ENCODE measurements at places on chromosomes 13 and 19.
A peak's percentile ranks its signal among the peaks of the same experiment; 100 is the strongest.

- no peak for DNase-seq
Measured at GRCh38 chr13:20671789-20672188, 31.7 kb upstream of the IL17D start.

GRCh38 chr13:46296921-46297320 lies 85.2 kb downstream of the LRRC63 start:
- DNase-seq: no peak

DNA sequence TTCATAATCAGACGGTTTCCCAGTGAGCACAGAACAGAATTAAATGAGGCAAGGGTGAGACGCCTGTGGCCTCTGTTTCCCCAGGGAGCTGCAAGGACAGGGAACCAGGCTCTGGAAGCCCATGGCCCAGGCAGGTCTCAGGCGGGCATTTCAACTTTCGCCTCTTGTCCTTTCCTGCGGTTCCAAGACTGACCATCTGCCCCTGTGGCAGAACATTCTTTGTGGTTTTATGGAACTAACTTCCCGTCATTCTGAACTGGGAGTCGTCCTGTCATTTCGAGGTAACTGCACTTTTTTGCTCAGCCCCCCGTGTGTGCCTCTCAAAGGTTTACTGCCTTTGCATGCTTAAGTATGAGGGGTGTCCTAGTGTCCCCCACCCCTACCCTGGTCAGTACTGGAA lies 70.9 kb downstream of the KL start:
- no peak for DNase-seq

- no peak for DNase-seq
Measured at GRCh38 chr13:86737334-86737932, 933.7 kb upstream of the SLITRK5 start.

GRCh38 chr13:21139374-21139773 lies 37.0 kb downstream of the SKA3 start:
- DNase-seq: no peak

DNA sequence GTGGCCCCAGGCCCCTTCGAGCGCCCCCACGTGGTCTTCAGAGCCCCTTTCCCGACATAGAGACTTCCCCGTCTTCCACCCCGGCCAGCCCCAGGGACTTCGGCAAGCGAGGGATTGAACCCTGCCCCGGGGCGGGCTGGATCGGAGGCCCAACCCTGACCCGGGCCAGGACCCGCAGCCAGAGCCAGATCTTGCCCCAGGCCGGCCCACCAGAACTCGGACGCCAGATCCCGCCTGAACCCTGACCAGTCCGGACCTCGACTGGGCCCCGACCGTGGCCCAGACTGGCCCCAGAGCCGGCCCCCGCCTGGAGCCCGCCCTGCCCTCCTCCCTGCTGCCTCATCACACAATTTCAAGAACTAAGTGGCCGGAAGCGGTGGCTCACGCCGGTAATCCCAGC lies 253 bp upstream of the TPTE2 start:
- DNase-seq: no peak

DNA sequence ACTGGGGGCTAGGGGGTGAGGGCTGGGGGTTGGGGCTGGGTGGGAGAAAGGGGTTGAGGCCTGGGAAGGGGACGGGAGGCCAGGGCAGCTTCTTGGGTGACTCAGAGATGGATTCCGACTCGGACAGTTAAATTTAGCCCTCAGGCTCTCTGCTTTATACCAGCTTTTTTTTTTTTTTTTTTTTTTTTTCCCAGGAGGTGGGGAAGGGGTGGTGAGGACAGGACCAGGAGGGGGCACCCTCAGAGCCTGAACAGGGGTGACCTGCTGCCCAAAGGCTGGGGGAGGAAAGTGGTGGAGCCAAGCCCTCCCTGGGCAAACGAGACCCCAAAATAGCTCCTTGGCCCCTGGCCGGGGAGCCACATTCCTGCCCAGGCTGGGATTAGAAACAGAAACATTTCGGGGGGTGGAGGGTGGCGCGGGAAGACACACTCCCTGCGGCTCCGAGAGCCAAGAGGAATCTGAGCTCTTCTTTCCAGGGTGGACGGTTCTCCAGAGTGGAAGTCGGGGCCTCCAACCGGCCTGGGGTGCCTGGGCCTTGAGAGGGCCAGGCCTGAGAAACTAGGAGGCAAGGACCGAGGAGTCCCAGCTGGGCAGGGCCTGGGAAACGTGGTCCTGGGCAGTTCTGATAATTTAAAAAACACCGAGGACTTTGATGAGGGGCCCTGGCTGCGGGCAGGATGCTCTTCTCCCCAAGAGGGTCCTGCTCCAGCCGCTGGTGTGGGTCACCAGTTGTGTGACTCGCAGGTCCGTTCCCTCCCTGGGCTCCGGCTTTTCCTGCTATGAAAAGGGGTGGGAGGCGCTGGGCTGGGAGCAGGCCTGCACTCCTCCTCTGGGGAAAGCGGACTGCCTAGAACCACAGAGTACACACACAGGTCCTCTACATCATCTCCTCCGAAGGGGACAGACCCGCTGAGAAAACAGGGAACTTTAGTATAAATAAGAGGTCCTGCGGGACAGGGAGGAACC lies 813 bp upstream of the DMPK start:
- DNase-seq: no peak

DNA sequence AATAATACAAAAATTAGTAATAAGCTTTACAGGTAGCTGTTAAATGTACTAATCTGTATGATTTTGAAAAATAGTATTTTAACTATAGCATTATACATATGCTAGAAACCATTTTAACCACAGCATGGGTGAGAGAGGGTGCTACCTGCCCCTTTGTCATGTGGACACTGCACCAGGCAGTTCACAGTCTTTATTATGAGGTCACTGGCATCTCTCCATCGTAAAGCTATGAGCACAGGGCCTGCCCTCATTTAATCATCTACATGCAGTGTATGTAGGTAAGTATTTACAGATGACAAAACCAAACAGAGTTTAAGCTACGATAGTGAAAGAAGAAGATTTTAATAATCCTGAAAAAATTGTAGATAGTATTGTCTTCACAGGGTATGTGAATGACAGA lies 21.7 kb downstream of the EDNRB start:
- no peak for DNase-seq

DNA sequence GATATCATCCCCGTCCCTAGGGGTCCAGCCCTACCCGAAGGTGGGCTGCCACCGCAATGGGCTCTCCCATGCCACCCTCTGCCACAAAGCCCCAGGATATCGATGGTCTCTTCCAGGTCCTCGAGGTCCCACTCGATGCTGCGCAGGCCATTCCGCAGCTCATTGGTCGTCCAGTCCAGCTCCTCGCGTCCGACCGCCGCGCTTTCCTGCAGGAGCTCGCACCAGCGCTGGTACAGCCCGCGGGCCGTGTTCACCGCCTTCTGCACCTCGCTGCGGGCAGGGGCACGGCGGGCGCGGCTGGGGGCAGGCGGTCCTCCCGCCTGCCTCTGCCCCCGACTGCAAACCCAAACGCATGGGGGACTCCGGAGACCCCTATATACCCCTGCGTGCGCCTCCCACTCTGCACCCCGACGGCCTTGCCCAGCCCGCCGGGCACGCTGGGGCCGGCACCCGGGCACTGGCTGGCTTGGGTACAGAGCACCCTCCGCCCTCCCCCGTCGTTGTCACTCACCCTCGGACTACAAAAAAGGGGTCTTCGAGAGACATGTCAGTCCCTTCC lies 468 bp downstream of the STX10 start:
- no peak for DNase-seq

DNA sequence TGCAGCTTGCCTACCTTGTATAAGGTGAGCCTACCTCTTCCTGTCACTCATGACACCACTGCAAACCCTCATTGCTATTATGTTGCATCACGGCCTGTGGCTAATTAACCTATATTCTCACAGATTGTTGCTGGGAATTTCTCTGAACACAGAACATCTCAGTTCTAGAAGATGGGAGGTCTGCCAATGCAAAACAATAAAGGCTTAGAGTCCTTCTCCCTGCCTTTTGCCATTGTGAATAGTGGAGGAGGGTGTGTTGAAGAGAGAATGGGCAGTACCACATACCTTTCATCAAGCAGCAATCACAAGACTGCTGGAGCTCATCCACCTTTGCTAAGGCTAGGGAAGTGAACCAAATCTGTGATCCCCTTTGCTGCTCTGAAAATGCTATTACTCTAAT lies 34.4 kb downstream of the WDFY2 start:
- no peak for DNase-seq

DNA sequence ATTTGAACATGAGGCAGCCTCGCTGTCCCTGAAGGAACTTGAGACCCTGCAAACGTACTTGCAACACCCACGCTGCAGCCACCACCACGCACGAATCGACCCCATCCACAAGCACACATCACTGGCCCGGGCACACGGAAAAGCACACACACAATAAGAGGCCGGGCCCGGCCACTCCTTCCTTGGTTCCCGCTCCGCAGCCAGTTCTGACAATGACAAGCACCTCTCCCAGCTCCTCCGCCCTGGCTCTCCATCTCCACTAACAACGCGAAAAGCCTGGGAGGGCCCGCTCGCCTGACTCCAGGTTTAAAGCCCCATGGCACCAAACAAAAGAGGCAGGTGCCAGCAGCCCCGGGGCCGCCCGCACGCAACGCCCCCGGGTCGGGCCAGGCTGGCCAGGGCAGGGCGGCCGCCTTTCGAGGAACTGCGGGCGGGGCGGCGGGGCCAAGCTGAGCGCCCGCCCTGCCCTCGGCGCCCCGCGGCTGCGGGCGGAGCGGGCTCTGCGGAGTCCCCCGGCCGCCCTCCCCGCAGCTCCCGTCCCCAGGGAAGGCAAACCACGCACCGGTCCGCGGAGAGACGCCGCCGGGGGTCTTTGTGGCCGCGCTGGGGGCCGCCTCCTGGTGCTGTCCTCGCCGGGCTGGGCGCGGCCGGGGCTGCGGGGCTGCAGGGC lies 495 bp downstream of the DCLK1 start:
- no peak for DNase-seq

DNA sequence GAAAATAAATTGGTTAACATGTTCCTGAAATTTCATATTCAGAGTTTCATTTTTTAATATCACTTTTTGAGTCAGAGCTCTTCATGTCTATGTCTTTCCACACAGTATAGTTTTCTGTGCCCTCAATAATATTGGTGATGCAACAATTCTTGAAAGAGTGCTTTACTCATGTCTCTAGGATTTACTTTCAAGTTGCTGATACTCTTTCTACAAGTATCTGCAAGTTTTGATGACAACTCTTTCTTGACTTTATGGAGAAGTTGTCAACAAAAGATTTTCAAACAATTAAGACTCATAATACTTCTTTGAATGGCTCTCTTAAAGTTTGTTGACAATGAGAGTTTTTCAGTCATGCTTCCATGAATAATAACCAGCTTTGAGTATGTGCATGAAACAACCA lies 561.7 kb downstream of the DIAPH3 start:
- DNase-seq: no peak

- no peak for DNase-seq
Measured at GRCh38 chr13:51815848-51816247, 11.9 kb upstream of the DHRS12 start.

- DNase-seq: peak; percentile 52
Measured at GRCh38 chr13:24746618-24747247, 17.2 kb upstream of the RNF17 start.

GRCh38 chr13:29361716-29362115 lies 233.8 kb downstream of the SLC7A1 start:
- DNase-seq: no peak

GRCh38 chr13:36841391-36841790 lies 22.4 kb downstream of the RFXAP start:
- no peak for DNase-seq

- peak; percentile 42 for DNase-seq
Measured at GRCh38 chr13:30618186-30618929, 638 bp downstream of the USPL1 start.

DNA sequence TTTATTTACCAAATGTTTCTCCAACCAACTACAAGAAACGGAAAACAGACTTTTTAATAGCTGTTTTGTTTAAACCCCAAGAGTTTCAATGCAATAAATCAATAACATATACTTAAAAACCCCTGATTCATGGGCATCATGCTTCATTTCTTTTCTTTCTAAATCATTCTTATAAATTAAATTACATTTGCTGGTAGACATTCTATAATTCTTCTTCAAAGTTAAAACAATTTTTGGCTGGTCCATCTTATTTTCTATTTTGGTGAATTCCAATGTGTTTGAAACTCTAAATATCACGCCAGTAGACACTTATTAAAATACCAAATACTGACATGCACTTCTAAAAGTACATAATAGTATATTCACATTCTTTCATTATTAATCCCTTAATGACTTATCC lies 408.6 kb downstream of the LIG4 start:
- DNase-seq: no peak

GRCh38 chr13:75319254-75319653 lies 162.7 kb downstream of the TBC1D4 start:
- DNase-seq: no peak

DNA sequence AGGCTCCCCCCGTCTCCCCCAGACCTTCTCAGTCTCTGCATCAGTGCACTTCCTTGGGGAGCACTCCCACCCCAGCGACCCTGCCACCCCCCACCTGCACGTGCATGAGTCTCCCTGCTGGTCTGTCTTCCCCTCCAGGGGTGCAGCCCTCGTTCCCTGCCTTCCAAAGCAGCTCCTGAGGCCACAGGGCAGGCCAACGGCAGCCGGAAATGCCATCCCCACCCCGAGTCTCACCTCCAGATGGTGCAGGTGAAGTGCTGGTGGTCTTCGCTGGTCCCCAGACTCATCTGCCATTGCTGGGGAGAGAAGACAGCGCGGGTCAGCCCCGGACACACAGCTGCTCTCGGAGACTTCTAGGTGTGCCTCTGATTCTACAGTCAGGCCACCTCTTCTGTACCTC lies 5.5 kb downstream of the MYDGF start:
- no peak for DNase-seq

- no peak for DNase-seq
Measured at GRCh38 chr13:93959796-93960533, 519.5 kb downstream of the DCT start.

GRCh38 chr19:45547965-45548609 lies 36.5 kb downstream of the OPA3 start:
- no peak for DNase-seq

DNA sequence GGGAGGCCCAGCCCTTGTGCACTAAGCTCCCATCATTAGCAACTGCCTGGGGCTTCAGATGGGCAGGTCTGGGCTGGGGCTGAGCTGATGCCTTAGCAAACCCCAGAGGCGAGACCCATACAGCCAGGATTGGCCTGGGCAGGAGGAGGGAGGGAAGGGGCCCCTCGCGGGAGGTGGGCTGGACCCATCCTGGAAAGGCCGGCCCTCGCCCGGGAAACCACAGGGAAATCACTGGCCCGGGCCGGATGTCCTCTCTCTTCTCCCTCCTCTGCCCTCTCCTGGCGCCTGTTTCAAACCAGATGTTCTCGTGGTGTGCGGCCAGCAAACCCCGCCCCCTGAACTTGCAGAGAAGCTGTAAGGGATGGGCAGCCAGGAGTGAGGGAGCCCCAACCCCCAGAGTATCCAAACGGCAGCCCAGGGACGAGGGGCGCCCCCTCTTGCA lies 43.1 kb downstream of the TMEM255B start:
- no peak for DNase-seq

DNA sequence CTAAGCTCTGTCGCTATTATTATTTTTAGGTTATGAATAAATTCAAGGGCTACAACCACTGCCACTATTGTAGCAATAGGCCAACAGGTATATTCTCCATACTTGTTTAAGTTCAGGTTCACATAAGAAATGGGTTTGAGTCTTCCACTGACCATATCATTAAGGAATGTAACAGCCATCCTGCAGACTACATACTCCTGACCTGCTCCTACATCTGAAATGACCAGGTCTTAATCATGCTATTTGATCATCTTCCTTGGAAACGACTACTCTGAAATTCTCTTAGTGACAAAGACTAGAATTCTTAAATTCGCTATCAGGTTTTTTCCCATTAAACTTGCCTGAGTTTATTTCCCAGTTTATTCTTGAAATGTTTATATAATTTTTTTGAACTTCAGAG lies 66.8 kb downstream of the IPO5 start:
- no peak for DNase-seq

- no peak for DNase-seq
Measured at GRCh38 chr13:112712451-112713207, 22.8 kb downstream of the ATP11A start.
